ENCODE measurements at places on chromosomes 6 and 20.

DNA sequence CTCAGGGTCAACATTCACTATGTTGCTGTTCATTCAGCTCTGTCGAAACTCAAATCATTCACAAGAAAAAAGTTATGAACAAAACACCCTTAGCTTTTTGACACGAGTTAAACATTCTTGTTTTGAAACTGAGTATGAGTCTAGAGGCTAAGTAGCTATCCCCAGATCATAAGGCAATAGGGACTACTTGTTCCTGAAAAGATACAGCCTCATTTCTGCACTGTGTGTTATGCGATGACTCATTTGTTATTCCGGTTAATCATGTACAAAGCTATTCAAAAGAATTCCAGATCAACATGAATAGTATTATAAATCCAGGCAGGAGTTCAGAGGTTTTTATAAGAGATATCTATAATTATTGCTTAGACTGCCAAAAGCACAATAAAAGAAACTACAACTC is 908.0 kb downstream of the QKI start:
- DNase-seq: no peak

GRCh38 chr20:44494266-44494665 is 18.6 kb downstream of the TTPAL start:
- no peak for DNase-seq

DNA sequence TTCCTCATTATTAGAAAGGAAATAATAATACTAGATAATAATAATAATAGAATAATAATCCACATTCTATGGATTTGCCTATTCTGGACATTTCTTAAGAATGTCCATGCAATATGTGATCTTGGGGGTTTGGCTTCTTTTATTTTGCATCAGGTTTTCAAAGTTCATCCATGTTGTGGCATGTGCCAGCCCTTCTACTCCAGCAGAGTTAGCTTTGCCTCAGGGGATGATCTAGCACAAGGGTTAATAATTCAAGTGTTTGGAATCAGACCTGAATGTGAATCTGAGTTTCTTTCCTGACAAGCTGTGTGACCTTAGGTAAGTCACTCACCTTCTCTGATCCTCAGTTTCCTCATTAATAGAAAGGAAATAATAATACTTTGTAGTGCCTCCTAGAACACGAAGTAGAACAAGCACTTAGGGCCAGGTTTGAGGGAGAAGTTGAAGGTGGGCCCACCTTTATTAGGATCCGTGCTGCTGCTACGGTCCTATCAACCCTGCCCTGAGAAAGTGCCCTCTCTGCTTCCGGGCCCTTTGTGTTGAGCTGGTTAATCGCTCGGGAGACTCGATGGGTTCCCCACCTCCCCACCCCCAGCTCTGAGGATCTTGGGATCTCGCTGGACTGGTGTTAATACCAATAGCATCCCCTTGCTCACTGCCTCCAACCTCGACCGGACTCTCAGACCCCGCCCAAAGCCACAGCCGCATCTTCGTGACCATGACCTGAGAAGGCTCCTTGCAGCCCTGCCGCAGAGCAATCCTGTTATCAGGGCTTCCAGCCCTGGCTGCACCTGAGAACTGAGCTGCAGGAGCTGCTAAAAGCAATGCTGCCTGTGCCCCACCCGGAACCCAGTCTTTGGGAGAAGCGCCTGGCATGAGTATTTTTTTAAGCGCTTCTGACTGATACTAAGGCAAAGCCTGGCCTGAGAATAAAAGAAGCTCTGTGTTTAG is 26.9 kb downstream of the RBM38 start:
- DNase-seq: no peak

GRCh38 chr6:149615805-149616204 is 32.7 kb downstream of the KATNA1 start:
- DNase-seq: no peak

- DNase-seq: peak; percentile 63
Observed at GRCh38 chr20:62938105-62938888, at the start of gene GID8. Gene GID8, plus strand, starts transcription at chr20:62938147. Its CDS starts 3,356 bp downstream, at chr20:62941503.
